ENCODE measurements at places on chromosomes 13 and 19.
A peak's percentile ranks its signal among the peaks of the same experiment; 100 is the strongest.

- DNase-seq: peak; percentile 21
These were observed 26.8 kb upstream of the STARD13 start for GRCh38 chr13:33312150-33312860.

DNA sequence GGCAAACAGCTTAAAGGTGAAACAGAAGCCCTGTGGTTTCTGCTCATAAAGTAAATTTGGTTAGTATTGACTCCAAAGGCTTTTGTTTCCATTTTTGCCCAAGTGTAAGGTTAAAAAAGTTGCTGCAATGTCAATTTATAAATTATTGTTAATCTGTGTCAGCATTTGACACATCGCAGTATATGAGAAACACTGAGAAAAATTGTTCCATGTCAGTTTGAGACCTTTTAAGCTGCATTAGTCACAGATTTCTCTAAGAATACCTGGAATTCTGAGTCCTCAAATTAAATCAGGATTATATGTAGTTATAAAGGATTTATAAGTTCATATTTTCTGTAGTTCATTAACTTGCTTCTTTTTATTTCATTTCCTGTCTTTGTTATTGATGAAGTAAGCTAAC lies 78.8 kb downstream of the FGF14 start:
- DNase-seq: no peak

GRCh38 chr13:95492044-95492801 lies 60.3 kb upstream of the CLDN10 start:
- no peak for DNase-seq

DNA sequence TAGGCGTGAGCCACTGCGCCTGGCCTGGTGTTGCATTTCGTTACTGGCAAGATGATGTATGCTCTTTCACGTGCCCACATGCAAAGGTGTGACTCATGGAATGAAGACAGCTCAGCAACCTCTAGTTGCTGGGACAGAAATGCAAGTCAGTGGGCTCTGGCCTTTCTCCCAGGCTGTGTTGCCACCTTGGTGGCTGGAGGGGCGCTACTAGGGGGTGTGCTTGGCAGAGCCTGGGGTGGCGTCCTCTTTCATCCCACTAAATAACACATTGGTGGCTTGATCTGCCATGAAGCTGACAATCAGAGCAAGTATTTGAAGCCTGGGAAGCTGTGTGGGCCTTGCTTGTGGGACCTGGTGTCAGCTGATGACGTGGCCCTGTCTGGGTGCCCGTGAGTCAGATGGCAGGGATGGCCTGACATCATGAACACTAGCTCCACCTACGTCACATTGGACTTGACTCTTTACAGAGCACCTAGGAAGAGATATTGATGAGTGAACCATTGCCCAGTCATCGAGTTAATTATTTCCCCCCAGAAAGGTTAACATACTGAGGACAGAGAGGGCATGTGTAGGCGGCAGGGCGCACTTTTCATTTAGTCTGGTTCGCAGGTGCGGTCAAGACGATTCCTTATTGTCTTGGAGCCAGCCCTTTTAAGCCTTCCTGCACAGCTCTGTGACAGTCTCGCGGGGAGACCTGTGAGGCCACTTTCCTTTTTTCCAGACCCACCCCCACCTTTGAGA lies 154.2 kb downstream of the TM9SF2 start:
- peak; percentile 78 for DNase-seq

DNA sequence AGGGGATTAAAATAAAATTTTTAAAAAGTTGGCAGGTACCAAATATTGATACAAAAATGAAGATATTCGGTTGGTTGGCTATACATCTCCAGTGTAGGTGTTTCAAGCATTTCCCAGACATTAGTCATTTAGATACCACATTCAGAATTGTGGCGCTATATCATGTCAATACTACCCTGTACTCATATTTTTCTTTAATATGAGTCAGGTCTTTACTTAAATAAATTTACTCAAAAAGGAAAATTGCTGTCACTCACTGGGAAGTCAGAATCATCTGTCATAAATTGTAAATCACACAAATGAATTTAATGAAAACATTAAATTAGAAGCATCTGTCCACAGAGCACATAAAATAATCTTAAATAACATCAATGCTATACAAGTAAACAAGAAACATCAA lies 134.2 kb downstream of the TSHZ3 start:
- DNase-seq: peak; percentile 59
